Endothelial cell of umbilical vein (primary cell): ENCODE measurements at places on chromosomes 11 and 22. TPM values are rescaled to one million over a fixed set of nuclear protein-coding genes. Genes with fewer than 3 reads are reported as not detected.

DNA sequence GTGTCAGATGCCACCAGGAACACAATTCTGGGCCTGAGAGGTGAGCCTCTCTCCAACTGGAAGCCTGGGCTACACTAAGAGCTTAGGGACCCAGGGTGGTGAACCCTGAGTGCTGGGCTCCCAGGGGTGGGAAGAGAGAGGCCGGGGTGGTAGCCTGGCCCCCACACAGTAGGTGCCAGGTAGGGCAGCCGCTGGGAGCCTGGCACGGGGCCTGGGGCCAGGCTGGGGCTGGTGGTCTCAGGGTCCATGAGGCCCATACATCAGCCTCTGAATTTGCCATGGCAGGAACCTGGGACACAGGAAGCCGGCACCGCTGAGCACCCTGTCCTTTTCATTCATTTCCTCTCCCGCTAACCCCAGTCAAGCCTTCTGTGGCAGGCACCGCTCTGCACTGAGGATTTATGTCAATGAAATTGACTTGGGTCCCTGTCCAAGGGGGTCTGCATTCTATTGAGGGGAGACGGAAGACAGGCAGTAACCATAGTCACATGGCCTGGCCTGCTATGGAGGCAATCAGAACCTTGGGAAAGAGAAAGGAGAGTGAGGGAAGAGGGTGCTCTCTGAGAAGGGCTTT lies 8.6 kb downstream of the MYEOV start:
- no peak for DNase-seq

RASSF10 gene
- total RNA-seq, result not detected in 2 replicates

DNA sequence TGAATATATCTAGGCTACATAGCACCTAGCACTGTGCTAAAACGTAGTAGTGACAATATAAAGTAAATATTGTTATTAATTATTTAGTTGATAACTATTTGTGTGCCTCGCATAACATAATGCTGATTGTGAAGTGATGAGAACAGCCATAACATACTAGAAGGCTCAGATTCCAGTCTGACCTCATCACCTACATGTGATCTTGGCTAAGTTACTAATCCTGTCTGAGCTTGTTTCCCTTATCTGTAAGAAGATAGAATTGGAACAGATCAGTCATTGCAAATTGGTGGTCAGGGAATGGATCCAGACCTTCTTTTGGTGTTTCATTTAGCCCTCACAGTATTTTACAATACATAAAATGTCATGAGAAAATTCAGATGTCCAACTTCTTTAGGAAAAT lies 103.4 kb upstream of the SEZ6L start:
- no peak for DNase-seq

- no peak for DNase-seq
Measured at GRCh38 chr22:49064836-49065235, 762.8 kb downstream of the BRD1 start.

DNA sequence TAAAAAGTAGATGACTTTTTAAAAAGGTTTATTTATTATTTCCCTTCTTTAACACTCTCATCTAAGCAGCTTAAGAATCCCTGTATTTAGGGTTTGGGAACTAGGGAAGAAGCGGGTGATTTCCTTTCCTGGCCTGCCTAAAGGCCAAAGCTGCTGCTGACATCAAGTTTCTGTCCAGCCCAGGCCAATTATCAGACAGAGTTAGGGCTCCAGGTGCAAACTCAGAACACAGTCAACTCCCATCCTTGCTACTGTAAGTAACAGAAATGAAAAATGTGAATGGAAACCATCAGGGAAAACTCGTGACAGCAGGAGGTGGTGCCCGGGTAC lies 108.9 kb downstream of the CCDC81 start:
- DNase-seq, result no peak

DNA sequence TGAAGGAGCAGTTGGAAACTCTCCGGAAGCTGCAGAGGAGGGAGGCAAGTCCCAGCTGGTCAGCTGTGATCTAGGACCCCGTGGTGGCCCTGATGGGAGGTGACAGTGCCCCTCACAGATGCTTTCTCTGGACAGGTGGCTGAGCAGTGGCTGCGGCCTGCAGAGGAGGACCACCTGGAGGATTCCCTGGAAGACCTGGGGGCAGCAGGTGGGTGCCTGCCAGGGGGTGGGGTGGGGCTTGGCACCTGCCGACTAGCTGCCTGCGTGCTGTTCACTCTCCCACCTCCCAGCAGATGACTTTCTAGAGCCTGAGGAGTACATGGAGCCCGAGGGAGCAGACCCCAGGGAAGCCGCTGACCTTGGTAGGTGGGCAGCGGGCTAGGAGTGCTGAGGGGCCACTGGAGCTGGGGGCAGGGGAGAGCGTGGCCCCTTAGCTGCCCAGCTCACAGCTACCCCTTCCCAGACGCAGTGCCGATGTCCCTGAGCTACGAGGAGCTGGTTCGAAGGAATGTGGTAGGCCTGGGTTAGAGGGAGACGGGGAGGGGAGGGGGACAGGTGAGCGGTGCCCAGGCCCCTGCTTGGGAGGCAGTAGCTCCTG lies 3.1 kb downstream of the SCO2 start:
- DNase-seq, result no peak

- DNase-seq, result no peak
Measured at GRCh38 chr11:107682171-107682570, 29.7 kb downstream of the SLN start.

DNA sequence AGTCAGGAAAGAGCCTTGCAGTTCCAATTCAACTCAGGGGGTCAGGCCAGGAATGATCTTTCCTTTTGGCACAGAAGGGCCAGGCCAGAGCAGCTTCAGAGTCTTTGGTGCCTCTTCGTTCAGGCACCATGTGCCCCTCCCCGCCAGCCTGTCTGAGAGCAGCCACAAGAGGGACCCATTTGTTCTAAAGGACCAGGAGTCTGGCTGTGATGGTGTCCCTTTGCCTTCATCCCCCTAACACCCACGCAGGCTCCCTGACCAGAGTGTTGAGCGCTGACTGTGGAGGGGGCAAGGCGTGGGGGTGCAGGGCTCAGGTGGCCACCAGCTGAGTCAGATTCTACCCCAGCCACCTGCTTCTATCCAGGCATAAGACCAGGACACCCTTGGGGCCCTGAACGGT lies 156.4 kb downstream of the TTC17 start:
- DNase-seq, result no peak

DNA sequence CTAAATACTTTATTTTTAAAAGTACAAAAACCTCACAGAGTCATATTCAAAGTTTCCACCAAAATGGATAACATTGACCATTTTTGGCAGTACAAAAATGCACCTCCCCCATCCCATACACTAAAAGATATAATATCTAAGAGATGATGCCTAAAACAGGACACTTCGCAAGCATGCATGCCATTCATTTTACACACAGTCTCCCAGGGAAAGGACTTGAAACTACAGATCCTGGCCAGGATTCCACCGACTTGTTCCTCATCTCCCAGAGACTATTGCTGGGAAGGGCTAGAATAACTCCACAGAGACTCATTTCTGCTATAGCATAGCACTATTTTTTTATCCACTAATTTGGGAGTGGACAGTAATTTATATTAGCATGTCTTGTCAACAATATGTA lies 81.7 kb downstream of the MTNR1B start:
- DNase-seq, result no peak
